ENCODE measurements at places on chromosomes 2 and 18.

GRCh38 chr2:112880091-112880531 lies 30.9 kb upstream of the IL37 start:
- DNase-seq, result no peak

DNA sequence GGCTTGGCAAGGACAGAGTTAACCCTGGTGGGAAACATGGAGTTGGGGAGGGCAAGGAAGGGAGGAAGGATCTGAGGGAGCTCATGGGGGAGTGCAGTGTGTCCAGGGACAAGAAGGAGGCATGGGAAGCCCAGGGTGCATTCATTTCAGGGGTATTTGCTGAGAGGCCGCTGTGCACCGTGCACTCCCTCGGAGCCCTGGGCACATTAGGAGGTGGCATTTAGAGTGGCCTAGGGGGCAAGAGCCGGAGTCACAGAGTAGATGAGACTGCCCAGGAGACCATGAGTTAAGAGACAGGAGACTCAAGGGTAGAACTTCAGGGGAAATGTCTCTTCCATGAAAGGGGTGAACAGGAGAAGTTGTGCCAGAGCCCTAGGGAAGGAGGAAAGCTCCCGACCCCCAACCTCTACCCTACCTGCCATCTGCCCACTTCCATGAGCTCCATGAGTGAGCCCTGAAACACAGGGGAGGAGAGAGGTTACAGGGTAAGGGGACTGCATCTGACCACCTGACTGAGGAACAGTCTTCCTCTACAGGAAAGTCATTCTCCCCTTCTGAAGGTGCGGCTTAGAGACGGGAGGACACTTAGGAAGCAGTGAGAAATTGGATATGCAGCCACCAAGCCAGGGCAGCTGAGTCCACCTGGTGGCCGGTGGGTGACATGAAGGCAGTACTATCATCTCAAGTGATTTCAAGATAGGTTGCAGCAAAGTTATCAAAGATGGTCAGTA lies 58.5 kb upstream of the COPS8 start:
- no peak for DNase-seq

- DNase-seq, result no peak
Observed at GRCh38 chr2:13003500-13003899, 286.8 kb downstream of the TRIB2 start.

- DNase-seq, result no peak
Observed at GRCh38 chr2:40155728-40156127, 296.2 kb downstream of the SLC8A1 start.

GRCh38 chr2:124145982-124146381 lies 120.9 kb downstream of the CNTNAP5 start:
- DNase-seq, result no peak

DNA sequence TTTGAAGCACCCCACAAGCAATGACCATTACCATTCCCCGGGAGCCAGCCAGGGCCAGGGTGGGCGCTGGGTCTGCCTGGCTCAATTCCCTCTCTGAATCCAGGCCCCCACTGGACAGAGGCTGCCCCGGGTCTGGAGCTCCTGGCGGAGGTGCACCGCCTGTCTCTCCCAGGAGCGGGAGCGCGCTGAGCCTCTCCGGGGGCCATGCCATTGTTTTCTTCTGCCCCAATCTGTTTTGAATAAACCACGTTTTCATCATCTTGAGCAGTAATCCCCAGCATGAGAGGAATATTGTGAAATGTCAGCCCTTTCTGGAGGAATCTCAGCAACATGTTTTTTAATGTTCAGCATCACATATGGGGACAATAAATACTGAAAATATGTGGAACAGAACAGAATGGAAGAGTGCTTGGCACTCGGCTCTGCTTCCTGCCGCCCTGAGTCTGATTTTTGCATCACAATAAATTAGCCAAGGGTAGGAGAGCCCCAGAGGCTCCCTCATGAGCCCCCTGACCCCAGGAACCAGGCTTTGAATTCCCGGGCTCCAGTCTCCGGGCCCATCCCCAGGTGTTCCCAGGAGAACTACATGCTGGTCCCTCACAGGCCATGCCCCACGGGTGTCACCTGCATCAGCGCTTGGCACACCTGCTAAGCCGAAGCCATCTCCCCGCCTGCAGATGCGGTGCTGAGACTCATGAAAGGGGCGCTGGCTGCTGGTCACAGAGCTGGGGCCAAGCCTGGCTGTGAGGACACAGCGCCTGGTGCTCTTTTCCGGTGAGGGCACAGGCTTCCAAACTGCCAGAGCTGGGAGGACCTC lies 88.8 kb downstream of the INHBB start:
- DNase-seq, result no peak

GRCh38 chr2:54092940-54093339 lies 22.5 kb upstream of the ACYP2 start:
- no peak for DNase-seq

DNA sequence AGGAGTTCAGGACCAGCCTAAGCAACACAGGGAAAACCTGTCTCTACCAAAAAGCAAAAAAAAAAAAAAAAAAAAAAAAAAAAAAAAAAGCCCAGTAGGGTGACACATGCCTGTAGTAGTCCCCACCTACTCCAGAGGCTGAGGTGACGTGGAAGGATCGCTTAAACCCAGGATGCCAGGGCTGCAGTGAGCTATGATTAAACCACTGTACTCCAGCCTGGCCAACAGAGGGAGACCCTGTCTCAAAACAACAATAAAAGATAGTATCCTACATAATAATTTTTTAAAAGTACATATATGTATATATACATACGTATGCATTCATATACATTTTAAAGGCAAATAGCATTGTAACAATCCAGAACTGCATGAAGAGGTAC lies 51.7 kb downstream of the SOS1 start:
- no peak for DNase-seq

- no peak for DNase-seq
Observed at GRCh38 chr2:147135376-147135775, 709.5 kb upstream of the ACVR2A start.

DNA sequence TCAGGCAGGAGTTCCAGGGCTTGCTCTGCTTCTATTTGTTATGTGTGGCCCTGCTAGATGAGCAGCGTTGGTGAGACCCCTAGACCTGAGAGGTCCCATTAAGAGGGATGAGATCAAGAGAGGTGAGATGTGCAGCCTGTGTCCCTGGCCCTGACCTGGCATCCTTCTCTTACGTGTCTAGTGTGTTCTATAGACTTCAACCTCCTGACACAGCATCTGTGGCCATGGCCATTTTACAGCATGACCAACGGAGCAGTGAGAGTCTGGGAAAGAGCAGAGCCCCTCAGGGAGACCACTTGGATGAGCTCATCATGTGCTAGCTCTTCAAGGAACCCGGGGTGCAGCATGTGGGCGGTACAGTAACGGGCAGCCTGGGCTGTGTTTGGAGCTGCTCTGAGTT lies 32.7 kb upstream of the ASPRV1 start:
- no peak for DNase-seq

Measured in stimulated activated CD4-positive, alpha-beta T cell treated with anti-CD3 and anti-CD28 coated beads, Interleukin-1b, Interleukin-23, amount 100 ng/mL, for 1 hour (primary cell).